ENCODE measurements at places on chromosomes 3 and 15.

DNA sequence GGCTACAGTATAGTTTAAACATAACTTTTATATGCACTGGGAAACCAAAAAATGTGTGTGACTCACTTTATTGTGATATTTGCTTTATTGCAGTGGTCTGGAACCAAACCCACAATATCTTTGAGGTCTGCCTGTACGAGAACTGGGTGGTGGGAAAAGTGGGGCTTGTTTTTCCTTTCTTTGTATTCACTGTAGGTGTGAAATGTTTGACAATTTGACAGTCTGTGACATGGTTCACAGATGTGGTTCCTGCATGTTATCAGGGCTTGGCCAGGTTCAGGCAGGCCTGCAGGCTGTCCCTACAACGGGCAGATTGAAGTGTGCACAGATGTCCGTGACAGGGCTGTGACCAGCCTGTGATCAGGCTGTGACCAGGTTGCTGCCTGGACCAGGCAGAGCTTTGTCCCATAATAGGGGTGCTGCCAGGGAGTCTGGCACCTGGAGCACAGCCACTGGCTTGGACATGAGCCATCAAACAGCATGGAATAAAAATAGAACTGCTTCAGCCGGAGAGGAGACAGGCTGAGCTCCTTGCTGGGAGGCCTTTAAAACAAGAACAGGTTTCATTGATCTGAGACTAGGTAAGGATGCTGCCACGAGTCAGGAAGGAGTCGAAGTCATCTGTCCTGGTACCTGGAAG lies 61.0 kb downstream of the KLF13 start:
- no peaks in the 10 kb centered on the region for H3K36me3 ChIP-seq
- peaks cover 23% of the 10 kb centered on the region for H3K4me1 ChIP-seq
- no peak overlapping the region for H3K27ac ChIP-seq
- DNase-seq: no peak
- no peaks in the 10 kb centered on the region for H3K27me3 ChIP-seq

DNA sequence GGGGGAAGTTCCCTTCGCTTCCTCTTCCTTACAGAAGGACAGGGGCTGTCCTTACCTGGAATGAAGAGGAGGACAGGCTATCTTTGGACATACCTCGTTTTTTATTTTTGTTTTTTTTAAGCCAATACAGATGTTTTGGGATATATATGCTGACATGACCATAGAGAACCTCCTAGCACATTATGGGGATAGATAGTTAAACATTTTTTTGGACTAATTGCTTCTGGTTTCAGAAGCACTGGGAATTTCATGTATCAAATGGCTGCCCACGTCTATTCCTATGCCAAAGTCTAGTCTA lies 238.2 kb upstream of the BHLHE40 start:
- H3K4me1 ChIP-seq: peaks cover 46% of the 10 kb centered on the region
- H3K36me3 ChIP-seq: 0 out of 3 replicates have a peak, but pooled peaks cover 5% of the 10 kb centered on the region
- no peak overlapping the region for H3K27ac ChIP-seq
- no peak overlapping the region for H3K4me3 ChIP-seq

DNA sequence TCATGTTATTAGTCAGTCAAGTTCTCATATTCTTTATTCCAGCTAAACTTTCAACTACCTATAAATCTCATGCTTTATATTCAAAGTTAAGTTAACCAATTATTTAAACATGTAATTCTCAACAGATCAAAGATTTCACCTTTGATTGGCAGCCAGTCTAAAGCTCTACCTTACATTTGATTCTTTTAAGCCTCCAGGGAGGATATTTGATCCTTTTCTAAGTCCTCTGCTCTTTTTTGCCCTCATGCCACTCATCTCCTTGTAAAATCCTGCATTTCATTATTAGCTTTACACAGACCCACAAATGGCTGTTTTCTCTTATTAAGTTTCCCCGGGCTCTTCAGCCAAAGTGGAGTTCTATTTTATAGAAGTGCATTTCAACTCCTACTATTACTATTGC lies 134.1 kb downstream of the NLGN1 start:
- H3K27ac ChIP-seq: no peak overlapping the region
- H3K4me1 ChIP-seq: no peaks in the 10 kb centered on the region
- no peak overlapping the region for H3K4me3 ChIP-seq
- H3K27me3 ChIP-seq: no peaks in the 10 kb centered on the region

GRCh38 chr3:57221883-57222282 lies 5.6 kb upstream of the APPL1 start:
- peaks cover 12% of the 10 kb centered on the region for H3K4me1 ChIP-seq
- H3K36me3 ChIP-seq: no peaks in the 10 kb centered on the region
- DNase-seq: peak; percentile 20
- no peak overlapping the region for H3K4me3 ChIP-seq
- H3K27me3 ChIP-seq: no peaks in the 10 kb centered on the region

DNA sequence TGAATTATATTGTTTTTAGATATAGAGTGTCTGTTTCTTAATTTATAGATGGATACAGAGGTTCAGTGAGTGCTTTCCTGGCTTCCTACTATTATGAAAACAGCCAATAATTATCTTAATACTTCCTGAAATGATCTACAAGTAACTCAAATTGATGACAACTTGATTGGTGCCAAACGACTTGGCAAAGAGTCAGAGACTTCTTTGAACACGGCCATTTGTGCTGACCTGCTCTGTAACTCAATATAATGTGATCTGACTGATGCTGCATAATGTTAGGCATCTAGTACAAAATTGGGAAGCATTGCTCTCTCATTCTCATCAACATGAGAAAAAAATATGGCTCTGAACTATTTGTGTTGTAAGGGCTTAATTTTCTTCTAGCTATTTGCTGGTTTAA lies 193.9 kb downstream of the DIPK2A start:
- H3K4me3 ChIP-seq: no peak overlapping the region
- DNase-seq: no peak
- H3K27me3 ChIP-seq: no peaks in the 10 kb centered on the region
- H3K4me1 ChIP-seq: peaks cover 18% of the 10 kb centered on the region
- no peak overlapping the region for H3K27ac ChIP-seq
- H3K36me3 ChIP-seq: no peaks in the 10 kb centered on the region

DNA sequence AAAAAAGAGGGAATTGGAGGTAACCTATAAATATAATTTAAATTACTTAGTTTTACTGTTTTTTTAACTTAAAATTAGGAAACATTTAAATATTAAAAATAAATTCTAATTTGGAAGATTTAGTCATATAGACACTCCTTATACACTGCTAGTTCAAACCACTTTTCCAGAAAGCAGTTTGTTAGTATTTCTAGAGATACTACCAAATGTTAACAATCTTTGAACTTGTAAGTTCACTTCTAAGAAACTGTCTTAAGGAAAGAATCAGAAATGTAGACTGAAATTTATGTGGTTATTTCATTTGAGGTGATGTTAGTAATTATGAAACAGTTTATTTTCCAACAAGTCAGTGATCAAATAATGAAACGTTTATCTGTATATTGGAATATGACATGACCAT lies 22.7 kb downstream of the CTDSPL2 start:
- no peak for DNase-seq
- H3K36me3 ChIP-seq: peaks cover 1% of the 10 kb centered on the region
- no peak overlapping the region for H3K27ac ChIP-seq
- no peaks in the 10 kb centered on the region for H3K4me1 ChIP-seq
- no peaks in the 10 kb centered on the region for H3K27me3 ChIP-seq

DNA sequence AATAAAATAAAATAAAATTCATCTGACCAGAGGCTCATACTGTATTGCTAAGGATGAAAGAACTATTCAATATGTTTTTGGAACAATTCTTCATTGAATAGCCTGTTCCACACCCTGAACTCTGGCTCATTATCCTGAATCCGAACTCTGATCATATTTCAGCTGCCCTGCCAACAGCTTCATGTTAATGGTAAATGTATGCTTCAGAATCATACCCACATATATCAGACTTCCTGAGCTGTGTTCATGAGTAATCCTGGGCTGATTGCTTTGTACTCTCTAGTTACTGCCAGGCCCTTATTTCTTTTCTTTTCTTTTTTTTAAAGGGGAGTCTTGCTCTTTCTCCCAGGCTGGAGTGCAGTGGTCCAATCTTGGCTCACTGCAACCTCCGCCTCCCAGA lies 11.8 kb downstream of the INO80 start:
- no peaks in the 10 kb centered on the region for H3K27me3 ChIP-seq
- H3K4me3 ChIP-seq: no peak overlapping the region

Measured in HepG2 (cell line).